BE2C (cell line): ENCODE measurements at places on chromosomes 7 and 10.
A peak's percentile ranks its signal among the peaks of the same experiment; 100 is the strongest.

DNA sequence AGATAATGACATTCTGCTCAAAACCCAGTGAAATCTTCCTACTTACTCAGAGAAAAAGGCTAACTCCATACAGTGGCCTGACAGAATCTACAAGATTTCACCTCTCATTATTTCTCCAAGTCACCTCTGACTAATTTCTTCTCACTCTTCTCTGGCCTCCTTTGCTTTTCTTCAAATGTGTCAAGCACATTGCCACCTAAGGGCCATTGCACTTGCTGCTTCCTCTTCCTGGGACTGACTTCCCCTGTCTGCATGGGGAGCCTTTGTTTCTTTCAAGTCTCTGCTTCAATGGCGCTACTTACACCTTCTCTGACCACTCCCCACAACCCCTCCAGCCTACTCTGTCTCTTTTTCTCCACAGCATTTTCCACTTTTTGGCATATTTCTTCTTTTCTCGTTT lies 36.0 kb downstream of the PRTFDC1 start:
- DNase-seq: no peak

DNA sequence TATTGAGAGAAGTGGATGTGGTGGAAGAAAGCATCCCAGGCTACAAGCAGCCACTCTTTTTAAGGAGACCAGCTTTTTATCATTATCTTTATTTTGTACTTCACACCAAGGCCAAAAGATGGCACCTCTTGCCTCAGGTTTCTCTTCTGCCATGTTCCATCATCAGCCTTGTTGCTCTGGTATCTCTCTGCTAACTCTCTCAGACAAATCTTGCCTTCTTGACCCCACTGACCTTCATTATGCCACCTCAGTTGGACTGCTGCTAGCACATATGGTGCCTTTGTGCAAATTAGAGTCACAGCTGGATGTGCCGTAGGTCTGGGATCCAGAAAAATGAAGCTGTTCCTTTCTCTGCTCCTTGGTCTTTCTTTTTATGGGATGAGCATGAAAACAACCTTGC lies 47.1 kb upstream of the DYNC1I1 start:
- no peak for DNase-seq

- DNase-seq: peak; percentile 14
These were observed 53.1 kb upstream of the KDM7A start for GRCh38 chr7:140229591-140230515.

DNA sequence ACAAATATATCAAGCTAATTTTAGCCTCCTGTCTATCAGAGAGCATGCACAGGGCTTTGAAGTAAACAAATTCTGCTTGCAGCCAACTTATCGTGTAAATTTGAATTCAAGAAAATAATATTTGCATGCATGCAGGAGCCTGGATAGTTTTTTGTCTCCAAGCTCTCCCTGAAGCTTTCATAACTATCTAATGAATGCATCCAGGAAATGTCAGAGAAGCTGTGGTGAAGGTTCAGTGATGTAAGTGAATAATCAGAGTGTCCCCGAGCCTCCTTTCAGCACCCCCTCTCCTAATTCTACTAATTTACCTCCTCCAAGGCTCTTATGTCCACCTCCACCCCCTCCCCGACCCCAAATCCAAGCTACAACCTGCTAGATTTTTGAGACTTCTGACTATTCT lies 172.0 kb upstream of the ZNF32 start:
- no peak for DNase-seq

GRCh38 chr10:1515780-1516491 lies 221.4 kb downstream of the ADARB2 start:
- no peak for DNase-seq

DNA sequence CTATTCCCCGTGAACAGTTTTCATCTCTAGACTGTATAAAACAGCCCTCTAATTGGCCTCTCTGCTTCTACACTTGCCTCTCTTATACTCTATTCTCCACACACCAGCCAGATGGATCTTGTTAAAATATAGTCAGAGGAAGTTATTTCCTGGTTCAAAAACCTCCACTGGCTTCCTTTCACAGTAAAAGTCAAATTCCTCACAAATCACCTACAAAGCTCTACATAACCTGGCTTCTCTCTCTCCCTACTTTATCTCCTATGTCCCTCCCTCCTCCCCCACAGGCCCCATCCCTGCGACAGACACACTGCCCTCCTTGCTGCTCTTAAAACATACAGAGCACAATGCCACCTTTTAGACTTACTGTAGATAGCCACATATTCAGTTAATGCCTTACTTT lies 60.1 kb downstream of the TPK1 start:
- no peak for DNase-seq

DNA sequence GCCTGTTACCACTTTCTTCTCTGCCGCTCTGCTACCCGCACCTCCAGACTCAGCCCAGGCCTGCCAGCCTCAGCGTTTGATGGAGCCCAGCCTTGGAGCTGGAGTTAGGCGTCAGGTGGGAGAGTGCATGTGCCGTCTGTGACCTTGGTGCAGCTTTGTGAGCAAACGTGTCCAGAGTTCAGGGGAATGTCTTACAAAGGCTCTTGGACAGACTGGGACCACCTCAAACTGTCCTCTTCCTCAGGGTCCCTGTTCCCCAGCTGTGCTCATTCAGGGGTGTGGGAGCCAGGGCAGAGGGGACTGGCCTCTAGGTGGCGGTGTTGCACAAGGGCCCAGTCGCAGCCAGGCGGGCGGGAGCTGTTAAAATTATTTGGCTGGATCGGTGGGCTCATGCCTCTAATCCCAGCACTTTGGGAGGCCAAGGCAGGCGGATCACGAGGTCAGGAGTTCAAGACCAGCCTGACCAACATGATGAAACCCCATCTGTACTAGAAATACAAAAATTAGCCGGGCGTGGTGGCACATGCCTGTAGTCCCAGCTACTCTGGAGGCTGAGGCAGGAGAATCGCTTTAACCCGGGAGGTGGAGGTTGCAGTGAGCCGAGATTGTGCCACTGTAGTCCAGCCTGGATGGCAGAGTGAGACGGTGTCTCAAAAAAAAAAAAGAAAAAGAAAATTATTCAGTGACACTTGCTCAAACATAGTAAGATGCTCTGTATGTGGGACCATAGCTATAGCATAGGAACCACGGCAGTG lies 89.2 kb downstream of the ADCY1 start:
- DNase-seq: peak; percentile 50

GRCh38 chr10:1957057-1957456 lies 219.7 kb upstream of the ADARB2 start:
- DNase-seq: no peak

GRCh38 chr10:126849646-126850045 lies 55.6 kb upstream of the DOCK1 start:
- no peak for DNase-seq

GRCh38 chr7:154853727-154854095 lies 149.2 kb downstream of the PAXIP1 start:
- no peak for DNase-seq

GRCh38 chr7:88233828-88234227 lies 14.0 kb upstream of the SRI start:
- no peak for DNase-seq

- no peak for DNase-seq
These were observed 8.4 kb upstream of the PDIA4 start for GRCh38 chr7:149036676-149037075.

GRCh38 chr7:45359250-45359649 lies 201.7 kb downstream of the RAMP3 start:
- no peak for DNase-seq

GRCh38 chr10:93893646-93894515 lies at the start of gene SLC35G1:
Gene SLC35G1 (plus strand): TSS chr10:93893978. CDS start chr10:93894034, 56 bp downstream.
- DNase-seq: peak; percentile 81

GRCh38 chr10:71233482-71233892 lies 21.1 kb downstream of the UNC5B start:
- DNase-seq: peak; percentile 82

- DNase-seq: no peak
These were observed 12.5 kb upstream of the CFAP69 start for GRCh38 chr7:90232430-90232829.

DNA sequence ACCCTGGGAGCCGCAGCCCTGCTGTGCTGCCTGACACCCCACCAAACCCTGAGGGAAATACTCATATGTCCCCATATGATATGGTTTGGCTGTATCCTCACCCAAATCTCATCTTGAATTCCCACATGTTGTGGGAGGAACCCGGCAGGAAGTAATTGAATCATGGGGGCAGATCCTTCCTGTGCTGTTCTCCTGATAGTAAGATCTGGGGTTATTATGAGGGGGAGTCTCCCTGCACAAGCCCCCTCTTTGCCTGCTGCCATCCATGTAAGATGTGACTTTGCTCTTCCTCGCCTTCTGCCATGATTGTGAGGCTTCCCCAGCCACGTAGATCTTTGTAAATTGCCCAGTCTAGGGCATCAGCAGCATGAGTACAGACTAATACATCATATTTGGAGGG lies 68.7 kb downstream of the RGS10 start:
- DNase-seq: no peak

GRCh38 chr10:26374426-26374825 lies 63.7 kb upstream of the APBB1IP start:
- DNase-seq: no peak

DNA sequence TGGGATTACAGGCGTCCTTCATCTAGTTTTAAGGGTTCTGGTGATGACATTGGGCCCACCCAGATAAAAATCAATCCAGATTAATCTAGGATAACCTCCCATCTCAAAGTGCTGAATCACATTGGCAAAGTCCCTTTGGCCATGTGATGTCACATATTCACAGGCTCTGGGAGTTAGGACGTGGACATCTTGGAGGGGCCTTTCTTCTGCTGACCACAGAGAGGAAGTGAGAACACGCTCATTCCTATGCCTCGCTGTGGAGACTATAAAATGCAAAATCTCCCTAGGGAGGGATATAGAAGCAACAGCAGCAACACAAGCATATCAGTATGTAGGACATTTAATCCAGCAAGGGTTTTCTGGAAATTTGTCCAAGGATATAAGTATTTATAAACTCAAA lies 266.0 kb upstream of the PITRM1 start:
- DNase-seq: no peak

GRCh38 chr10:97927622-97928021 lies 78.0 kb downstream of the GOLGA7B start:
- peak; percentile 19 for DNase-seq

GRCh38 chr10:29397221-29397620 lies 108.4 kb downstream of the LYZL1 start:
- no peak for DNase-seq

DNA sequence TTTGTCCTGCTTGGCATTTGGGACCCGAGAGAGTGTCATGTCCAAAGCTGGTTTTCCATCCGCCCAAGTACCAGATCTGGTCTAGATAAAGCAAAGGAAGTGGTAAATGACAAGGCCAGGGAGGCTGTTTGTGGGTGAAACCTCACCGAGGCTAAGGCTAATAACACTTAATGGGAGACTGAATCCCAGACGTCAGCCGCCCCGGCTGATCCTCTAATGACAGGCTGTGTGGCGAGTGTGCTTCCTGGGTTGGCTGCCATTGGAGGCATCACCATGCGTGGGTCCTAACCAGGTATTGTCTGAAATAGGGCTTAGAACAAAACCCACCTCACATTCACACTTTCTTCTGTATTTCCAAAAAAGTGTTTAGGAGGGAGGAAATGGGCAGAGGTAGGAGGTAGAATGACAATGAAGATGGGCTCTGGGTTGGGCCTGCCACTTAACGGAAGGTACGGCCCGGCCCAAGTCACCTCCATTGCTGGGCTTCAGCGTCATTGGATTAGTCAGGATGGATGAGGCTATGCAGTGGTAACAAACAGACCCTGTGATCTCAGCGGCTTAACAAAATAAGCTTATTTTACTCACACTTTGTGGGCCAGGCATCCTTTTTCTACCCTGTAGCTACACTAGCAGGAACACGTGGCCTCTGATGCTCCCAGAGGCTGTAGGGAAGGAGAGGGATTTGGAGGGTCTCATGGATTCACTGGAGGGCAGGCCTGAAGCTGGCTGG lies 59.7 kb downstream of the PROSER2 start:
- DNase-seq: no peak

GRCh38 chr7:151705636-151706276 lies 171.2 kb downstream of the PRKAG2 start:
- DNase-seq: peak; percentile 68

GRCh38 chr7:54877683-54878082 lies 118.7 kb upstream of the SEC61G start:
- peak; percentile 41 for DNase-seq

DNA sequence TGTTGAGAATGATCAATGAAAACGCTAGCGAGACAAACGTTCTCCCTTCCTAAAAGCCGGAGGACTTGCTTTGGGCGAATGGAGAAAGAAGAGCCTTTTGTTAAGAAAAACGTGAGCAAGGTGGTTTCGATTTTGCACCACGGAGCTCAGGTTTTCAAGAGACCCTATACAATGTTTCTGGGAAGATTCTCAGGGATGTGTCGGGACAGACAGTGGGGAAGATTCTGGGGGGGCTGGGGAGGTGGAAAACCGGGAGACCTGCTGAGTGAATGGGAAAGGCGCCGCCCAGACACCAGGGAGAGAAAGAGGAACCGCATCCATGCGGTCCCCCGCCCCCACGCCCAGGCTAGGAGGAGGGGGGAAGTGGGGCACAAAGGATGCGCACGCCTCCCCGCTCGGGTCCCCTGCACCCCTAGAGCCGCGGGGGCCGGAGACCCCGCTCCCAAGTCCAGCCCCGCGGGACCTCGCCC lies 745 bp downstream of the YWHAG start:
- DNase-seq: peak; percentile 72

DNA sequence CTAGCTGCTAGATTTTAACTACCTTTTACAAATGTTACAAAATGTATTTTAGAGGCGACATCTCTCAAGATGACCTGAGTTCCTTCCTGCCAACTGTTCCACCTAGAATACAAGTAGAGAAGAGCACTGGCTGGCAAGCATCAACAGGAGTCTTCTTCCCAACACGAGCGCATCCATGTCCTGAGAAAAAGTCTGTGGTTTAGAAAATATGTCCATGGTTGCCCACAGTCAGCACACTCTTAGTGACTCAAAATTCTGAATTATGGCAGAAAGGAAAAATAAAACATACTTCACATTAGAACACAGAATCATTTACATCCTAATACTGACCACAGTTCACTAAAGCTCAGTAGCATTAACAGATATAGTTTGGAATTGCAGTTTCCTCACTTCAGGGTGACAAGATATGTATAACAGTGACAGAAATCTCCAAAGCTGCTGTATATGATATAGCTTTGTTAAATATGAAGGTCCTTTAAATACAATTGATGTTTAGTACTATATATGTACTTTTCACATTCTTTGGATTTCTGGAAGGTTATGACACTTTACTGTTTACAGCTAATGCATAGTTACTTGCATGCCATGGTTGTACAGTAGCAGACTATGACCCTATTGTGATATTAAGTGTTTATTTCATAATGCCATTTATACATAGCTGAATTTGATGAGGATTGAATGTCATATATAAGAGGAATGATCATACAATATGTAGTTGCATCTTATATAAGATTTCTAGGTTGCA lies 327.1 kb downstream of the GFRA1 start:
- DNase-seq: no peak
